ENCODE measurements at places on chromosomes 6 and 20.

GRCh38 chr6:10460096-10460495, 45.2 kb upstream of the TFAP2A start:
- no peak for DNase-seq

DNA sequence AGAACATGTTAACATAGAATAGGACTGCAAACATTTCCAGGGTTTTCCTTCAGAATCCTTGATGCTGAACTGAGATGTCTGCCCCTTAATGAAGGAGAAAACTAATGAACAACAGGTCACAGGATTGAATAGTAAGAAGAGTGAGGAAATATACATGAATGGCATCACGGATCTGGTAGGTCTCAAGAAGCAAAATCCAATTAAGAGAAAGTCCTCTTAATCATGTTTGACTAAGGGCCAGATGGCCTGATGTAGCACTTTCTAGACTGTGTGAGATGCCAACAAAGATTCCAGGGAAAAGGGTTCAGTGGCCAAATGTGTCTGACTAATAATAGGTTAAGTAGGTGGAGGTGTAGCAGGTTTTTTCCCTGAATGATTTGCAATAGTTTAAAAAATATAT, 13.7 kb upstream of the SHPRH start:
- DNase-seq, result no peak

DNA sequence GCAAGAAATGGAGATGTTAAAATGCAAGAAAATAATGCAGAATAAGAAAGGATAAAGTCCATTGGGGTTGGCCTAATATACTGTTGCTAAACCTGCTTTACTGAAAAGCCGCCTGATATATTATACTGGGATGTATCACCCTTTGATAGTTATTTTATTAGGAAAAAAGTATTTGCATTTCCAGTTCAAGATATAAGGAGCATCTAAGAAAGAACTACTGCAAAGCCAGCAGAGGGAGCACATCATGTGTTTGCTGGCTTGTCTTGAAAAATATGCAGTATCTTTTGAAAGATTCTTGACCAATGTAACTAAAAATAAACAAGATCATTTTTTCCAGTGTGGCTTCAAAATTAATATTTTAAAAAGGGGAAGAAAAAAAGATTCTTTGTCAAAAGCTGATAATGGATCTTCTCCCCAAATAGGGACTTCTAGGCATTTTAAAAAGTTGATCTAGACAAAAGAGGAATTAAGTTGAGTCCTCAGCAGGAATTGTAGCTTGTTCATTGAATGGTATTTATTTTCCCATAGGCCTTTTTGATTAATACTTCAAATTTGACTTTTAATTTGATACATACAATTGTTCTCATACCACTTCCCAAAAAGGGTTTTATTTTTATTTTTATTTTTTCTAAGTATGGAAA, 214.9 kb downstream of the ZFAND3 start:
- DNase-seq, result no peak

- DNase-seq, result no peak
These were observed 177.0 kb upstream of the MMS22L start for GRCh38 chr6:97459986-97460385.

- DNase-seq, result no peak
These were observed 49.1 kb upstream of the PRDM1 start for GRCh38 chr6:106037060-106037459.

DNA sequence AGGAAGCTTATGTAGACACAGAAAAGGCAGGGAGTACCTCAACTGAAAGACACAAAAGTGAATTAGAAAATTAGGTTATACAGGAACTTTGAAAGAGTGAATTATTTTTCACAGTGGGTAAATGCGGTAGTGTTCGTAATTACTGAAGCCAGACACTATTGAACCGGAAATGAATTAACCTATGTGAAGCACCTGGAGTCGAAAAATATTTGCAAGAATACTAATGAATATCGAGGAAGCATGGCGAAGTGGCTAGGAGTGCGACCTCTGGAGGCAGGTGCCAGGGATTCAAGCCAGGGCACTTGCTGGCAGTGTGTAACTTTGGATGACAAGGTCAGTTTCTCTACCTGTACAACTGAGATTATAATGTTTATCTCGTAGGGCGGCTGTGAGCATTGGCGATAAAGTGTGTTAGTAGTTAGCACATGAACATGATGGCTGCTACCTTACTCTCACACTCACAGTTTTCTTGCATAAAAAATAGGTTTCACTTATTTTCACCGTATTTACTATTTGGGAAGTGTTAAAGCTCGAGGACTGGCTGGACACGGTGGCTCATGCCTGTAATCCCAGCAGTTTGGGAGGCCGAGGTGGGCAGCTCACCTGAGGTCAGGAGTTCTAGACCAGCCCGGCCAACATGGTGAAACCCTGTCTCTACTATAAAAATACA, 567 bp upstream of the SLC18B1 start:
- DNase-seq, result peak; percentile 71

DNA sequence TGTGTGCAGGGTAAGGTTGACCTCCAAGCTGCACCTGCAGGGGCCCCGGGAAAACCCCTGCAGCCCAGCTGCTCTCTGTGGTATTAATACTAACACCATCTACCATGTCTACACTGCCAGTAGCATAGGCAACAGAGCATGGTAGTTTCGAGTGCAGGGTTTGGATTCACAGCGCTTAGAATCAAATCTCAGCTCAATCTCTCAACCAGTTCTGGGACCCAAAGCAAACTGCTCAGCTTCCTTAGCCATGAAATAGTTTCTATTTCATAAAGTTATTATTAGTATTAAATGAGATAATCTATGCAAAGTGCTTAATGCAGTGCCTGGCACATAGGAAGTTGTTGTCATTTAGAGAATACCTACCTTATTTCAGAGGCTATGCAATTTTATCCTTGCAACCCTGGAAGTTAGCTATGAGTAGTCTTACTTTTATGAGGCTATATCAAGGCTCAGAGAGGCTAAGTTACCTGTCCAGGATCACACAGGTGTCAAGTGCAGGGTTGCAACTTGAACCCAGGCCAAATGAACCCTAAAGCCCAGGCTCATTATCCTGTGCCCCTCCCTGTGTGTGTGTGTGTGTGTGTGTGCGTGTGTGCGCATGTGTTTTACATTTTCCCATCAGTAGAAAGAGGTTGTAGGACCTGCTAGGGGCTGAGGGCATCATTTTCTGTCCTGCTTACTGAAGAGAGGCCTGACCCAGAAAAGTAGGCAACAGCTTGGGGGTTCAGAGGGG, 27.6 kb upstream of the MRPS18A start:
- no peak for DNase-seq

DNA sequence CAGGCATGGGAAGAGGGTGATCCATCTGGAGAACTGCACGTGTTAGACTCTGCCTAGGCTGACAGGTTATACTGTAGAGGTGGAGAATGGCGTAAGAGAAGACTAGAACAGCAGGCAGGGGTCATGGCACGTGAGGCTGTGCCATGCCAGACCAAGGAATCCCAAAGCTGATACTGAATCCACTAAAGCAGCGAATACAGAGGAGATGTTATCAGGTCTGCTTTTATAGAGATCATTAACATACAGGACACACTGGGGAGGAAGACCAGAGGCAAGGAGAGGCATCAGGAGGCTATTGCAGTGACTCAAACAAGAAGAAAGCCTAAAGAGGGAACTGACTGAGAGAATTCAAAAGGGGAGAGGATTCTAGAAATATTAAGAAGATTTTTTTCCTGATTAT, 12.9 kb downstream of the PHACTR1 start:
- no peak for DNase-seq

- peak; percentile 71 for DNase-seq
These were observed at the start of gene GJA1 for GRCh38 chr6:121435444-121436069. GJA1 (plus strand) TSS chr6:121435646; CDS start chr6:121446848, 11,202 bp downstream.

- DNase-seq, result no peak
These were observed 258.6 kb downstream of the LAMA2 start for GRCh38 chr6:129141499-129141898.

DNA sequence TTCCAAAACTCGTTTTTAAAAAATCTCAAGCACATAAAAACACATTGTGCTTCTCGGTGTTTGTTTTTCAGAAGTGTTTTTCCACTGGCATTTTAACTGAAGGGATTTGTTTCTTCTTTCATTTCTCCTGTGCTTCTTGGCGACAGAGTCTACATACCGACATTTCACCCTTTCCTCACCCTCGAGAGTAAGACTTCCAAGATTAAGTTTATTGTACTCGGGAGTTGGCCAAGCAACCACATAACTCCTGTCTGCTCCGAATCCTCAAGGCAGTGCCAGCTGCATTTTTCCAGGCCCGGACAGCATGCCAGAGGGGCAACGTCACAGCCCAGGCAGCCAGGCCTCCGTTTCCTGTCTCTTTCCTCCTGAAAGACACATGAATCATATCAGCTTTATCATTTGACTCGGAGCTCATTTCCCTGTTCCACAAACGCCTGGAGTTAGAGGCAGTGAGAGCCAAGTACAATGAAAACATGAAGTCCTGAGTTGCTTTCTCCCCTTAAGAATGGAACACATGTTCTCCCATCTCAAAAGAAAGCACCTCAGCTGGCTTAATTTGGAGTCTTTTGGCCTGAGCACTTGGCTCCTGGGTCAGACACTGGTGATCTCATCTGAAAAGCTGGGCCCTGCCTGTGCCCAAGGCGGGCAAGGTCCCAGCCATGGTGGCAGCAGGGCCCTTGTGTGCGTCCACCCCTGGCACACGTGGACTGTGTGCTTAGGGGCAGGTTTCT, 23.2 kb upstream of the FAM50B start:
- peak; percentile 91 for DNase-seq

- DNase-seq, result no peak
These were observed at the start of gene WFDC10A for GRCh38 chr20:45629496-45630100. WFDC10A (plus strand) TSS chr20:45629739; CDS start chr20:45629814, 75 bp downstream.

GRCh38 chr6:119333063-119333609, 16.4 kb downstream of the MAN1A1 start:
- no peak for DNase-seq

GRCh38 chr6:137853569-137854213, 13.4 kb upstream of the TNFAIP3 start:
- DNase-seq, result no peak

DNA sequence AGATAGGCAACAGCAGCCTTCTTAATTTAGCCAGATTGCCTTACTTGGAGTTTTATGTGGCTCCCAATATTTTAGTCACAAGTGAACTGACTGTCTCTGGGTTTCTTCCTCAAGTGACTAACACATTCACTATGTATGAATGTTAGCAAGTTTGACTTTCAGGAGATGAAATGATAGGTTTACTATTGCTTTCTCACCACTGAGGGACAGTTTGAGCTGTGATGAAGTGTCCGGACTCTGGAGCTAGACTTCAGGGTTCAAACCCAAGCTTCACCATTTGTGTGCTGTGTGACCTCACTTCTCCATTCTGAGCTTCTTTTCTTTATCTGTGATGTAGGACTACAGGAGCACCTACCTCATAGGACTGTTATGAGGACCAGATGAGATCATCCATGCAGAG, 8.2 kb downstream of the DHX35 start:
- DNase-seq, result no peak

- no peak for DNase-seq
These were observed 38.1 kb downstream of the RNF144B start for GRCh38 chr6:18425218-18425617.

DNA sequence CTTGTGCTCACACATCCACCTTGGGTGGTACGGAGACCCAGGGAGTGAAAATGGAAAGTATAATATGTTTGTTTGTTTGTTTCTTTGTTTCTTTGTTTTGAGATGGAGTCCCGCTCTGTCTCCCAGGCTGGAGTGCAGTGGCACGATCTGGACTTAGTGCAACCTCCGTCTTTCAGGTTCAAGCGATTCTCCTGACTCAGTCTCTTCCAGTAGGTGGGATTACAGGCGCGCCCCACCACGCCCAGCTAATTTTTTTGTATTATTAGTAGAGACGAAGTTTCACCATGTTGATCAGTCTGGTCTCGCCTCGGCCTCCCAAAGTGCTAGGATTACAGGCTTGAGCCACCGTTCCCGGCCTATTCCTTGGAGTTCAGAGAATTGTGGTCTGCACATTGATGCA, 115.4 kb downstream of the TRIM27 start:
- no peak for DNase-seq

- no peak for DNase-seq
These were observed 970.0 kb upstream of the SLC35B3 start for GRCh38 chr6:9405369-9405768.

DNA sequence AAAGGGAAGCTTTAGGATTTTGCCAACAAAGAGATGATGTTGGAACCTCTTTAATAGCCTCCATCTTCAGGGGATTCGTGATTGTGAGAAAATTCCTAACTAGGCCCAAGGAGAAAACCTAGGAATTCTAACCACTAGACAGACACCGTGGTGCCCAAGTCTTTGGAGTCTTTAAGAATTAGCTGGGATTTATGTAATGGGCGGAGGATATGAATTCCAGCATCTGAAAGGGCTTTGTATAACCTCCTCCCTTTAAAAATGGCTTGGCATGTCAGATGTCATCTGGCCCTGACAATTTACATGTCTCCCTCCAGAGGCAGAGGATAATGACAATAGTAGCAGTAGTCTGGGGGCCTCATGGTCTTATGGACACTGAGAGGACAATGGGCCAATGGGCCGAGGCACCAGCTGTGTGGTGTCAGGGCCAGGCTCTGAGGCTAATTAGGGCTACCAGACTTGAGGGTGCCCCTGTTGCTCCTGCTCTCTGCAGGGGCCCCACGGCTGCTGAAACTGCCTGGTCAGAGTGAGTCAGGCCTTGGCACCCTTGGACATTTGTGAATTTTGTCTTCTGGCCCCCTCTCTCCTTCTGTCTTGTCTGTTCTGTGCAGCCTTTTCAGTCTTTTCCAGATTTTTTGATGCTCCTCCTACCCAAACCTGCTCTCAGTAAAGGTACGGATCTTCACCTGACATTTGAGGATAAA, 113.9 kb downstream of the EDN1 start:
- DNase-seq, result no peak

DNA sequence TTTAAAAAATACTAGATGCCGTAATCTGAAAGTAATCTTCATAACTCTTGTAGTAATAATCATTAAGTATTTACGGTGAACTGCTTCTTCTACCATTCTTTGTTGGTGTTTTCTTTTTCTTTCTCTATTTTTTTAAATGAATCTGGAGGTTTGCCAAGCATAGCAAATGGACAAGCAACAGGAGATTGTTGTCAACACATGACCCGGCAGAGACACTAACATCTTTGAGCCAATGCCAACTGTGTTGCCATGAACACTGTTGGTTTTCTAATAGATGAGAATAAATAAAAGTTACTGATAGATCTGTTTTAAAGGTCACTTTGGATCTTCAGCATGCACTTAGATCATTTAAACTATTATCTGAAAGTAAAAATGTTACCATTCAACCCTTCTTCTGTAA, 523.6 kb upstream of the EYS start:
- no peak for DNase-seq

- DNase-seq, result no peak
These were observed 154.2 kb upstream of the PROKR2 start for GRCh38 chr20:5470943-5471342.

GRCh38 chr20:18663932-18664331, 76.1 kb downstream of the DTD1 start:
- no peak for DNase-seq

- DNase-seq, result no peak
These were observed 16.2 kb downstream of the HLA-DPB1 start for GRCh38 chr6:33091957-33092356.

GRCh38 chr20:35854713-35855348, 83.0 kb downstream of the PHF20 start:
- no peak for DNase-seq
